ENCODE measurements at places on chromosomes 4 and X.

GRCh38 chr4:100166297-100167039, 23.8 kb downstream of the DDIT4L start:
- no peak for DNase-seq

- no peak for DNase-seq
These were observed 42.7 kb upstream of the CITED1 start for GRCh38 chrX:72348247-72348979.

DNA sequence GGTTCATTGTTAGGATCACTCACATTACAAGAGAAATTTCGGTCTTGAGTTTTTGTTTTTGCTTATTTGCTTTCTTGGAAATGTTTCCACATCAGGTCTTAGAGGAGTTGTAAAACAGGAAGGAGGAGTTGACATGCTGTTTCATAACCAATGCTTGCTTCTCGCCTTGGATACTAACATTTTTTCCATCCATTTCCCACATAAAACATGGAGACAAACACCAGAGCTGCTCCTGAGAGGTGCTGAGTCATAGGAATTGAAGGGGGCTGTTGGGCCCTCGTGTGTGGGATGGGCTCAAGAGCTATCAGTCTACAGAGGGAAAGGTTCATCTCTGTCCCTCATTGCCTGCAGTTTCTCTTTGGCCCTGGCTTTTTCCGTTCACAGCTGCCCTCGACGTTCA, 29.9 kb downstream of the TBL1X start:
- no peak for DNase-seq

DNA sequence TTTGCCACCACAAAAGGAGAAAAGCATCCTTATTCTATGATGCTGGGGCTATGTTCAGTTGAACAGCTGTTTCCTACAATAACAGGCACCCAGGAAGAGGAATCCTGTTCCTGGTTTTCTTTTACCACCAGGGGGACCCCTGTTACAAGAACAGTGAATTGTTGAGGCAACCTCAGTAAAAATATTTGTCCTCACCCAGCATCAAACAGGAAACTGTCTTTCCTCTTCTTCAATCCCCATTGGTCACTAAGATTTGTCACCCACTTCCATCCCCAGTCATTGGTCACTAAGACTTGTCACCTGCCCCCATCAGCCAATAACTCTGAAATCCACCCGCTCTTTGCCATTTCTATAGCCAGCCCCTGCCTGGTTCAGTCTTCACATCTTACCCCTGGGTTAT, 143.5 kb upstream of the GALNT7 start:
- DNase-seq, result no peak
